Activated CD8-positive, alpha-beta memory T cell treated with anti-CD3 and anti-CD28 coated beads for 4 hours (primary cell): ENCODE measurements at places on chromosomes 2 and 18.

DNA sequence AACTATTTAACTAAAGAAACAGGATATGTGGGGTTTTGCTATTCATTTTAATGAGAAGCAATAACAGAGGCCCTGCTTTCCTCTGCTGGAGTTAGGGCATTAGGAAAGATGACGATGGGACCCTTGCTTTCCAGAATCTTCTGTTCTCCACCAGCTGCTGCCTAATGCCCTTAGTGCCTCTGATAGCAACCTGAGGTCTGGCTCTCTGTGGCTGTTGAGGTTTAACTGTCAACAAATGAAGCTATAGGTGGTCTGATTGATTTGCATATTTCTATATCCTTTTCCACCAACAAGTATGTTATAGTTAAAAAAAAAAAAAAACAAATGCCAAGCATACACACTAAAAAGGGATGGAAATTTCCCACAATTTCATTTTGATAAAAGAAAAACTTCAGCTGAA is 115.1 kb upstream of the NCK2 start:
- no peak for DNase-seq

GRCh38 chr2:198376677-198377076 is 572.3 kb downstream of the PLCL1 start:
- no peak for DNase-seq

DNA sequence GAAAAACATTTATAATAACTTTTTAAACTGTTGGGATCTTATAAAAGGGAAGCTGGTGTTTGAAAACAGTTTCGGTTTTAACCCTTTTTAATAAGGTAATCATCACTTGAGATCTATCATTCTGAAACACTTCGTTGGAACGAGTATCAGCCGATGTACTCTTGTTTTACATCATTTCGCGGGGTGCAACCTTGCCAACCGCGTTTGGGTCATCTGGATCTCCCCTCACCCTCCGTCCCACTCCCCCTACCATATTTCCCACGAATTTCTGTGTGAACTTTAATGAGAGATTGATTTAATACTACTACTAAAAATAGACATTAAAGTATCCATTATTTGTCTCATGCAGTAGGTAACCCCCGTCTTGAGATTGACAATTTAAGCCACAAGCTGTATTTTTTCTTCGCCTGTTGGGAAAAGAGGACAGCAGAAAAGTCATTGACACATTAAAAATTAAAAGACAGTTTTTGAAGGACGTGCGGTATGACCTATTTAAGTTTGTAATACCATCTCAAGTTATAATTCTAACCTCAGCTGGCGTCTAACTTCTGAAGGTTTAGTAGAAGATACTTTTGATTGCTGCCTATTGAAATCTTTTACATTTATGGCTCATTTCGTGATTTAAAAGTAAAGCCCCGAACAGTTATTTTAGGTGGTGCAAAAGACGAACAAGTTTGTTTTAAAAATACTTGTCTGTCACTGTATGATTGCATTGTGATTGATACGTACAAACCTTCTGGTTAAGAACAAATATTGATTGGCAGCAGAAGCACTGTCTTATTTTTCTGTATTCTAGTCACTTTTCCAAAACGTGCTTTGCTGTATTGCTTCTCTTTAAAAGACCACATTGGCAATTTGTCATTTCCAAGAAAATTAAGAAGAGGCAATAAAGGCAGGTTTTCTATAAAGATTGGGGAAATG is 1.5 kb downstream of the CREB1 start:
- DNase-seq: no peak

DNA sequence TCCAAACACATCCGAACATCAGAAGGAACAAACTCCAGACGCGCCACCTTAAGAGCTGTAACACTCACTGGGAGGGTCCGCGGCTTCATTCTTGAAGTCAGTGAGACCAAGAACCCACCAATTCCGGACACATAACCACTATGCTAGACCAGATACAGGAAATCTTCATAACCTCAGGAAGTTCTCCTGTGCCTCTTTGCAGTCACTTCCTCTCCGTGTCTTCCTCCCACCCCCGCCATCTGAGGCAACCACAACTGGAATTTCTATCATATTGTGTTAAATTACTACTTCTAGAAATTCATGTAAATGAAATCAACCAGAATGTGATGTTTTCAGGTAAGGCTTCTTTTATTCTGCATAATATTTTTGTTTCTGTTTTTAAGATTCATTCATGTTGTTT is 631.0 kb upstream of the NXPH2 start:
- no peak for DNase-seq

- no peak for DNase-seq
These were observed 270.8 kb downstream of the GALNT13 start for GRCh38 chr2:154142480-154142879.

DNA sequence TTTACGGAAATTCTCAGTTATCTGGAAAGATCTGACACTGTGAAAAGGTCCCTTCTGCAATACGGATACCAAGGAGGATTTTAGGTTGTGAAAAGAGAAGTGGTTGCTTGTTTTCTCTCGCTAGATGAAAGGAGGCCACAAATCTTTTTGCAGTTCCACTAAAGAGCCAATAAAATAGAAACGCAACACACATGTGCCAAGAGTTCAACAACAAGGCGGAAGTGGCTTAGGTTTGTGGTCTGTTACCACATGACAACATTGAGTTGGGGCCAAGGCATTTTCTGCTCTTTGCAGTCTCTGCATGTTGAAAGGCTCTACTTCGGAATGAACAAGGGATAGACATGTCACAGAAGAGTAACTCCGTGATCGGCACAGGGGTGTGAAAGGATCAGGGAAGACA is 115.7 kb upstream of the OSR1 start:
- no peak for DNase-seq

DNA sequence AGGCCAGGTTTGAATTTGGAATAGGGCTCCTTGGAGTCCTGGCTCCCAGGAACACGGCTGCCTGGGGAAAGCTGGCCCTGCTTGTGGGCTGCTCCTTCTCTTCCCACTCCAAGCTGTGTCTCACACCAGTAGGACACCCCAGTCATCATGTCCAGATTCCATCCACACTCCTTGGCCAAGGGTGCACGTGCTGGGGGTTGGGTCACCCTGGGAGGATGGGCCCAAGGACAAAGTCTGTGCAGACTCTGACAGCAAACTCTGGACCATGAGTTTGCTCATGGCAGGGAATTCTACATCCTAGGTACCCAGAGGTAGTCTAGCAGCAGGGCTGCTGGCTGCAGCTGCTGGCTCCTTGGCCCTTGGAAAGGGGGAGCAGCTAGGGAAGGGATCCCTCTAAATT is 102.4 kb upstream of the EPAS1 start:
- no peak for DNase-seq

DNA sequence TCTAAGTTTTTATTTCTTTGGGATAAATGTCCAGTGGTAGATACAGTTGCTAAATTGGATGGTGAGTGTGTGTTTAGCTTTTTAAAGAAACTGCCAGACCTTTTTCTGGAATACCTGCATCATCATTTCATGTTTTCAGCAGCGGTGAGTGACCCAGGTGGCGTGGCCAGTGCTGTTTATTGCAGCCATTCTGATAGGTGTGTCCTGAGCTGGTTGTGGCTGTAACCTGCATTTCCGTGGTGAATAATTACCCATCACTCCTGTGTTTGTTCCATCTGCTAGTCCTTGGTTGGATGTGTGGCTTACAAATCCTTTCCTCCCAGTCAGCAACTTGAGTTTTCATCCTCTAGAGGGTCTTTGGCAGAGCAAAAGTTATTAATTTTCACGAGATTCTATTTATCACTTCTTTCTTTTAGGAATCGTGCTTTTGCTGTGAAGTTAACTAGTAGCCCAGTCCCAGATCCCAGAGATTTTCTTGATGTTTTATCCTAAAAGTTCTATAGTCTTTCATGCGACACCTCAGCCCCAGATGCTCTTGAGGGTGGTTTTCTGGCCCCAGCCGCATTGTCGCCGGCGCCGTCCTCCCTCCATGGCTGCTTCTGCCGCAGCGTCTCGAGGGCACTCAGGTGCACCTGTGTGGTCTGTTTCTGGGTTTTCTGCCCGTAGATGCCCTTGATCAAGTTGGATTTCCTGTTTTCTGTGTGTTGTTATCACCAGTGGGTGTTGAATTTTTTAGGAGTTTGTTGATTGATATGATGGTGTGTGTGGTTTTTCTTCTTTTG is 44.9 kb downstream of the CTDP1 start:
- no peak for DNase-seq

DNA sequence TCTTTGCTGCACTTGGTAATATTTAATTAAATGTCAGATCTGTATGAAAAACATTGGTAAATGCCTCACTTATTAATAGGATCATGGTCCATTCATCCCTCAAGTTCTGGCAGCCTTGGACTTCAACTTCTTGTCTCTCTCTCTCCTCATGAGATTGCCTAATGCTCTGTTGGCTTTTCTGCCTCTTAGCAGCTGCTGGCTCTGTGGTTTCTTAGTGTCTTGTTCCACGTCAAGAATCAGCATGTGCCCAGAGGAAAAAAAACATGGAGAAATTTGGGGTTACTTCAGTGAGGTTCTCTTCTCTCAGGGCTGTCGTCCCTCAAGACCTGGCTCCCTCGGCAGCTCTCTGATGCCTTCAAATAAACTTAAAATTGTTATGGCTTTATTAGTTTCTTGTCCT is 75.4 kb downstream of the TAF4B start:
- no peak for DNase-seq

DNA sequence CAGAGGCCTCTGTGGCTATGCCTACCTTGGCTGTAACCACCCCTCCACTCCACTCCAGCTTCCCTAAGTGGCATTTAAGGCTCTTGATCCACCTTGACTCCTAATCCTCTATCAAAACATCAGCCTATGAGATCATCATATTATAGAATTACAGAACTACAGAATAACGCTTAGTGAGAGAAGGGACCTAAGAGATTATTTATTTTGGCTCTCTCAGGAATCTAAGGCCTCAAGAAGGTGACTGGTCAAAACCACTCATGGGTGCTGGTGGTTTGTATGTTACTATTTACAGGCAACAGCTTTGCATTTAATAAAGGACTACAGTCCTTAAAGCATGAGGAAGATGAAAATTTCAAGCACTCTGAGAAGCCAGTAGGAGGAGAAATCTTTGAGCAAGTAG is 118.8 kb downstream of the FSHR start:
- no peak for DNase-seq

- no peak for DNase-seq
These were observed 35.4 kb downstream of the TOGARAM2 start for GRCh38 chr2:29016504-29016903.

GRCh38 chr2:240591226-240591625 is 4.7 kb downstream of the CAPN10 start:
- DNase-seq: no peak

DNA sequence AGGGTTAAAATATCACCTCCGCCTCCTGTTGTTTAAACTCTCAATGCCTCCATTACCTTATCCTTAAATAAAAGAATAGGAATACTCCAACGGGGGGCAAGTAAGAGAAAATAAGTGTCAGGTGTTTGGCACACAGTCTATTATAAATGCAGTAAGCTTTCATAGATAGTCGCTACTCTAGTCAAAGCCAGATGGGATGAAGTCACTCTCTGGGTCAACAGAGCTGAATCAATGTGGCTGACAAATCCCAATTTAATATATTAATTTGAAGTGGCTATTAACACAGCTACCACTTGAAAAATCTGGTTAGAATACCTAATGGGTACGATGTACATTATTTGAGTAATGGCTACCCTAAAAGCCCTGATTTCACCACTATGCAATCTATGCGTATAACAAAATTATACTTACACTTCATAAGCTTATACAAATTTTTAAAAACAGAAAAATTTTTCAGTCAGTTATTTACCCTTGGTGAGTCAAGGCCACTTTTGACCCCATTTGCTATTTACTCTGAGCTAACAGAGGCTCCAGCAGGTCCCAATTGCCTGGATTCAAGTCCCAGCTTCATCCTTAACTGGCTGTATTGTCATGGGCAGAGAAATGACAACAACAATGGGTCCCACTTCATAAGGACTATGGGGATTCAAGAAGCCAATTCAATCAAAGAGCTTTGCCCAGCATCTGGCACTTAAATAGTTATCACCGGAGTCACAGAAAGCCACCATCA is 167.5 kb upstream of the PID1 start:
- no peak for DNase-seq

DNA sequence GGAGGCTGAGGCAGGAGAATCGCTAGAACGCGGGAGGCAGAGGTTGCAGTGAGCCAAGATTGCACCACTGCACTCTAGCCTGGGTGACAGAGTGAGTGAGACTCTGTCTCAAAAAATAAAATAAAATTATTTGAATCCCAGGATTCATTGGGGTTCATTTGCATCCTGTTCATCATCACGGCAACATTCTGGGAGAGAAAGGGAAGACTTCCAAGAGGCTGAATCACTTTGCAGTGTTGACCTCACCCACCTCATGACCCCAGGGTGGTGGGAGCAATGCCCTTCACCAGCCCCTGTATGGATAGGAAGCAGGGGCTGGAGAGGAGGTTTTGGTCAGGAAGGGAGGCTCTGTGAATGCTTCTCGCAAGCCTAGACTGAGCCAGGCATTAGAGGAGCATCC is 195.6 kb downstream of the CTIF start:
- DNase-seq: no peak
